Effector memory CD8-positive, alpha-beta T cell (primary cell): ENCODE measurements at places on chromosomes 11 and 22.

DNA sequence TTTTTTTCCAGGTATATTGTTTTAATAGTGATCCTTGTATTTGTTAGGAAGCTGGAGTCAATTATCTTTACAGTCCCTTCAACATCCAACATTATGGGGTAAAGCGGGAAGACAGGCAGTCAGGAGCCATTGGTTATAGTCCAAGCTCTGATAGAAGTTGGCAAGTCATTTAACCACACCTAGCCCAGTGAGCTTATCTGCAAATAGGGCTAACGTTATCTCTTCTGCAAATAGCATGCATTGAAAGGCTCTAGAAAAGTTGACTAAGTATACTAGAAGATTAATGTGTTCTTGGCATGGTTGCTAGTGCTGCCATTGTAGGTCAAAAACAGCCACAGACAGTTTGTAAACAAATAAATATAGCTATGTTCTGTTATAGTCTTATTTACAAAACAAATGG is 520.7 kb downstream of the OPCML start:
- no peak overlapping the region for H3K27ac ChIP-seq
- H3K4me1 ChIP-seq, result no peaks in the 10 kb centered on the region
- H3K27me3 ChIP-seq, result peaks cover 7% of the 10 kb centered on the region
- H3K36me3 ChIP-seq, result no peaks in the 10 kb centered on the region
- DNase-seq, result no peak

DNA sequence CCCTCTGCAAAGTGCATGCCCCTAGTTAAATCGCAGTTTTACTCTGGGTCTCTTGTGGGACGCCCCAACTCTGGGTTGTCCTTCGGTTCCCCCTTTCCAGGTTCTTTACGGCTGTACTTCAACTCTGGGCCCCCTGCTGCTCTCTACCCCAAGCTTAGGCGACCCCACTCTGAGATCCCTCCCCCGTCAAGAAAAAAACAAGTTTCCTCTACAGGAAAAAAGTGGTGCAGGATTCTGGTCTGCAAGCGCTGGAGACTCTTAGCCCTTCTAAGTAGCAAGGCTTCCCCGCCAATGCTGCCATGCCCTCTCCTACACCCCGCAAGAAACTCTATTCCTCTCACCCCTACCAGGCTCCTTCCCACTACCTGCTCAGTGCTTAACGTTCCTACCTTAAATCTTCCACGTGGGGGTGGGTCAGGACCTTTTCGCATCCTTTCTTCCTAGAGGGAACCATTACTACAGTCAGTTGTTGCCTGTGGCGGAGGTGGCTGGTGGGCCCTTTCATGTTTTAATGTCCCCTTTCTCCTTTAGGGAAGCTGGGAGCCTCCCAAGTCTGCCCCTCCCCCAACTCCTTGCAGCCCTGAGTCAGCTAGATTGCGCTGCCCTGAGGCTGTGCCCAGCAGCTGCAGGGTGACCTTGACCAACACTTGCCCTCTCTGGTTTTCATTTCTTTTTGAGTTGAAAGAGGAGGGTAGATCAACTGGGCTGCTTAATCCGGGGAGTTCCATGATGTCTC is 1.4 kb downstream of the NEFH start:
- no peak for DNase-seq
- peak overlapping the region; percentile 57 for H3K4me3 ChIP-seq
- H3K4me1 ChIP-seq, result peaks cover 11% of the 10 kb centered on the region

DNA sequence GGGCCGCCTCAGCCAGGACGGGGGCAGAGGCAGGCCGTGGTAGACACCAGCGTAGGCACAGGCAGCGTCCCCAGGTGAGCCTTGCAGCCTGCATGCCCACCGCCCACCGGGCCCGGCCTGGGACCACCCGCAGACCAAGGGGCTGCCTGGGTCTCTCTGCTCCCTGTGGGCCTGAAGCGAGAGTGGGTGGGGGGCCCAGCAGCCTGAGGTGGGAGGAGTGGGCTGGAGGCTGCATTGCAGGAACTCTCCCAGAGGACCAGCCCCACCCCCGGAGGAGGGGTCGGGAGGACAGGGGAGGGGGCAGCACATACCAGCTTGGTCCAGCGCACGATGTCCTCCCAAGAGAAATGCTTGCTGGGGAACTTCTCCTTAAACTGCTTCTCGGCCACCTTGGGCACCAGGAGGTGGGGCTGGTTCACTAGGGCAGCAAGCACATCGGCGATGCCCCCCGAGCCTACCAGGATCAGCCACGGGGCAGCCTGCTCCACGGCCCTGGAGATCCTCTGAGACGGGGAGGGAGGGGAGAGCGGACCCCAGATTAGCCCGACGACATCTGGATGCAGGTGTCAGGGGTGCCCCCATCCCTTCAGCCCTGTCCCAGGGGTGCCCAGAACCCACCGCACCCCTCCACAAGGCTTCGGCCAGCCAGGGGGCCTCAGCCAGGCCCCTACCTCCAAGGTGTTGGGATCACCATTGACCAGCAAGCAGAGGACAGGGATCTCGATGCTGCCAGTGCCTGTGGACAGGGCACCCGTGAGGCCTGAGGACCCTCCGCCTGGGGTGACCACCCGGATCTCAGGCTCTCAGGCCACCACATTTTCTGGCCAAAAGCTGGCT is 17.5 kb downstream of the TSSC4 start:
- H3K4me1 ChIP-seq, result peaks cover 3% of the 10 kb centered on the region
- H3K27me3 ChIP-seq, result no peaks in the 10 kb centered on the region
- H3K27ac ChIP-seq, result no peak overlapping the region

DNA sequence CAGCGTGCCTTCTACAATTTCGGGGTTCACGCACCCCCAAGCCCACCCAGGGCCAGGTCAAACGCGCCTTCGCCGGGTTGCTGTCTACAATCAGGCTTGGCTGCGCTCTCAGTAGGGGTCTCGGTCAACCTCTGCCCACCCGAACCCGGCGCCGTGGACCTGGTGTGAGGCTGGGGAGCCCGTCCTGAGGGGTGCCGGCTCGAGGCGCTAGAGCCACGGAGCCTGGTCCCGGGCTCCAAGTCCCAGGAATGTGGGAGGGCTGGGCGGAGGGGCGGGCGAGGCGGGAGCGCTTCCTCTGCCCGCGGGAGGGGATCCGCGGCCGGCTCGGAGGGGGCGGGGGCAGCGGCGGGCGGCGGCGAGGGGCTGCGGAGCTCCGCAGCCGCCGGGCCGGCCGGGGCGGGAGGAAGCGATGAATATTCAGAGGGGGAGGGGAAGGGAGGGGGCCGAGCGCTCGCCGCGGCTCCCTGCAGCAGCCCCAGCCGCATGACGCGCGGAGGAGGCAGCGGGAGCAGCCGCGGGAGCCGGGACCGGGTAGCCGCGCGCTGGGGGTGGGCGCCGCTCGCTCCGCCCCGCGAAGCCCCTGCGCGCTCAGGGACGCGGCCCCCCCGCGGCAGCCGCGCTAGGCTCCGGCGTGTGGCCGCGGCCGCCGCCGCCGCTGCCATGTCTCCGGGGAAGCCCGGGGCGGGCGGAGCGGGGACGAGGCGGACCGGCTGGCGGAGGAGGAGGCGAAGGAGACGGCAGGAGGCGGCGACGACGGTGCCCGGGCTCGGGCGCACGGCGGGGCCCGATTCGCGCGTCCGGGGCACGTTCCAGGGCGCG is at the start of gene PTPRJ:
Gene PTPRJ (plus strand): TSS at position 472 of the 819 bp plus-strand sequence. CDS start 354 bp downstream, outside the sequence.
- H3K36me3 ChIP-seq, result peaks cover 10% of the 10 kb centered on the region
- DNase-seq, result peak; percentile 66
- no peaks in the 10 kb centered on the region for H3K27me3 ChIP-seq
- H3K27ac ChIP-seq, result peak within 1 kb of the TSS; percentile 92
- peaks cover 28% of the 10 kb centered on the region for H3K4me1 ChIP-seq

- no peak overlapping the region for H3K27ac ChIP-seq
- peaks cover 66% of the 10 kb centered on the region for H3K27me3 ChIP-seq
- peaks cover 2% of the 10 kb centered on the region for H3K4me1 ChIP-seq
- no peak for DNase-seq
- no peaks in the 10 kb centered on the region for H3K36me3 ChIP-seq
Measured at GRCh38 chr11:120569861-120570260, 58.3 kb downstream of the GRIK4 start.

GRCh38 chr22:49063545-49063890 is 764.2 kb downstream of the BRD1 start:
- H3K4me1 ChIP-seq, result no peaks in the 10 kb centered on the region
- no peak overlapping the region for H3K4me3 ChIP-seq
- no peak overlapping the region for H3K27ac ChIP-seq
- DNase-seq, result no peak
- H3K36me3 ChIP-seq, result no peaks in the 10 kb centered on the region

DNA sequence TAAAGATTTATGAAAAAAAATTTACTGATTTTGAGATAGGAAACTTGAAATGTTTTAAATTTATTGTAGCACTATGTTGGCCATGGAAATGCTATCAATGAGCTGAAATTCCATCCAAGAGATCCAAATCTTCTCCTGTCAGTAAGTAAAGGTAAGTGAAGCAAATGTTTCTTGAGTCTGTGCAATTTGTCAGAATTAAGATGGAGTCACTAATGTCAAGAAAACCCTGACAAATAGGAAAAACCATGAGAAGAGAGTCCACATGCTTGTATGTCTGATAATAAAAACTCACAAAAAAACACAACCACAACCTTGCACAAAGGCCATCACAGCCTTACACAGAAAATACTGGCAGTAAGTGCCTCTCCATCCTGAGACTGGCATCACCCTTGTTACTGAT is 12.9 kb downstream of the EED start:
- DNase-seq, result no peak
- H3K27ac ChIP-seq, result no peak overlapping the region
- H3K36me3 ChIP-seq, result peaks cover 71% of the 10 kb centered on the region
- no peak overlapping the region for H3K4me3 ChIP-seq
- no peaks in the 10 kb centered on the region for H3K27me3 ChIP-seq
- peaks cover 16% of the 10 kb centered on the region for H3K4me1 ChIP-seq
